MM.1S (cell line): ENCODE measurements at places on chromosomes 11 and 22.
A peak's percentile ranks its signal among the peaks of the same experiment; 100 is the strongest.

DNA sequence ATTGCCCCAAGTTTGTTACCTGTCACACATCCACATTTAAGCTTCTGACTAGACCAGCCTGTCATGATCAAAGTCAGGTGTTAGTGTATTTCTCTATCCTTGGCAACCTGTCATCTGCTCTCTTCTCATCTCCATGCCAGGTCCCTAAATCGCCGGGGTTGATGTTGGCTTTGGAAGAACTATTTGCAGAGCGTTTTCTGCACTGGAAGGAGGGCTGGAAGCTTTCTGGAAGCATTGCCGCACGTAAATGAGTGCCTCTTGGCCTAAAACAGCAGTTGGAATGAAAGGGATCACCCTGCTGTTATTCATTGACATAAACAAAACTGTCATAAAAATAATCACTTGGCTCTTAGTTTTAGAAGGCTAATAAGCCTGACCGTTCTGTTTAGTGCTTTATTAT lies 1.4 kb downstream of the TTC12 start:
- no peak for DNase-seq

GRCh38 chr11:66150140-66150539 lies 80.1 kb downstream of the PACS1 start:
- peak; percentile 37 for DNase-seq

- DNase-seq = no peak
Observed at GRCh38 chr11:7530013-7530640, 16.3 kb downstream of the PPFIBP2 start.

DNA sequence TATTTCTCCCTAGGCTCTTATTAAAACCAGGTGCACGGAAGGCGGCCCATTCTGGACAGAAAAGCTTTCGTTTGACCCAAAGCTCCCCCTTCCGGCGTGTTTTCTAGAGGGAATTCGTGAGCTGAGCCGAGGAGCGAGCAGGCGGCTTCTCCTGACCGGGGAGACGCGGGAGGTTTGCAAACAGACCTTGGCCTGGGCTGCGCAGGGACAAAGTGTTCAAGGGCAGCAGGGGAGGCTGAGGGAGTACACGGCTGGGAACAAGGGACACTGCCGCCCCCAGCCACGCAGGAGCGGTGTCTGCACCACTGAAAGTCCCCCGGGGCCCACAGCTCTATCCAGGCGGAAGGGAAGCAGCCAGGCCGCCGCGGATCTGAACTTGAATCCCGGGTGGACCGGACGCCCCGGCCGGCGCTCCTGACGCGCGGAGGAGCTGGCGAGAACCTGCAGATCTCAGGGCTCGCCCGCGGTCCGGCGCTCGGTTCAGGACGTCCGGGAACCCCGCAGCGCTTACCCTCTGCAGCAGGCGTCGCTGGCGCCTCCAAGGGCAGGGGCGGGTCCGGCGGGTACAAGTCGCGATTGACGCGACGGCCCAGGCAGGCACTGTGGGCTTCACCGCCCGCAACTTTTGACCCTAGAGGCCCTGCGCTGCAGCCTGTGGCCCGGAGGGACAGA lies 101.9 kb downstream of the WT1 start:
- no peak for DNase-seq

- DNase-seq = no peak
Observed at GRCh38 chr11:38927993-38928392, 2330.0 kb upstream of the RAG2 start.

GRCh38 chr11:68767672-68768071 lies 16.4 kb upstream of the TESMIN start:
- DNase-seq = no peak

DNA sequence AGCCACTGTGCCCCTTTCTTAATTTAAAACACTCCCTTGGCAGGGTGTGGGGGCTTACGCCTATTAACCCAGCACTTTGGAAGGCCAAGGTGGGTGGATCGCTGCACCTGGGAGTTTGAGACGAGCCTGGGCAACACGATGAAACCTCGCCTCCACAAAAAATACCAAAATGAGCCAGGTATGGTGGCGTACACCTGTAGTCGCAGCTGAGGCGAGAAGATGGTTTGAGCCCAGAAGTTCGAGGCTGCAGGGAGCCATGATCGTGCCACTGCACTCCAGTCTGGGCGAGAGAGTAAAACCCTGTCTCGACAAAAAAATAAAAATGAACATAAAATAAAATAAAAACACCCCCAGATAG lies 45.0 kb downstream of the LINC01488 start:
- no peak for DNase-seq

DNA sequence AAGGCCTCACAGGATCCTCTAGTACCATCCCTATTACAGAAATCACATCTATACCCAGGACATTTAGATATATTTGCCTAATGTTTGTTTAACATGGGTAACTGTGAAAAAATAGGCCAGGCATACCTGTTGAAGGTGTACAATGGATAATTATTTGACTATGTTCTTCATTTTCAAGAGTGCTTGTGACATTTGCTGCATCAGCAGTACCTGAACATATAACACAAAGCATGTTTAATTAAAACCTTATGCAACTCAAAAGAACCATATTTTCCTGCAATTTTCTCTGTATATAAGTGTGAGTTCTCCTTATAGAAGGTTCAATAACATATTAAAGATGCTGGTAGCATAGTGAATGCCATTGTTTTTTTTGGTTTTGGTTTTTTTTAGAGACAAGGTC lies 8.5 kb upstream of the CCDC34 start:
- no peak for DNase-seq

DNA sequence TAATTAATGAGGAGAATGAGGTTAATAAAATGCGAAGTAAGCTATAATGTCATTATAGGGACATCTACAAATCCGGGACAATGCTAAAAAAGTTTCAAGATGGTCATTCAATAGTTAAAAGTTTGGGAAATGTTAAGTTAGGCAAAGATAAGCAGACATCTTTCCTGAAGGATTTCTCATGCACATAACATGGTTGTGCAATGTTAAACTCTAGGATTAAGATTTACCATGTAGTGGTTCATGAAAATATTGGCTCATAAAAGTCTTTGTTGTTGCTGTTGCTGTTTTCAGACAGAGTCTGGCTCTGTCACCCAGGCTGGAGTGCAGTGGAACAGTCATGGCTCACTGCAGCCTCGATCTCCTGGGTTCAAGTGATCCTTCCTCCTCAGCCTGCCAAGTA lies 751.5 kb upstream of the CCDC179 start:
- no peak for DNase-seq

DNA sequence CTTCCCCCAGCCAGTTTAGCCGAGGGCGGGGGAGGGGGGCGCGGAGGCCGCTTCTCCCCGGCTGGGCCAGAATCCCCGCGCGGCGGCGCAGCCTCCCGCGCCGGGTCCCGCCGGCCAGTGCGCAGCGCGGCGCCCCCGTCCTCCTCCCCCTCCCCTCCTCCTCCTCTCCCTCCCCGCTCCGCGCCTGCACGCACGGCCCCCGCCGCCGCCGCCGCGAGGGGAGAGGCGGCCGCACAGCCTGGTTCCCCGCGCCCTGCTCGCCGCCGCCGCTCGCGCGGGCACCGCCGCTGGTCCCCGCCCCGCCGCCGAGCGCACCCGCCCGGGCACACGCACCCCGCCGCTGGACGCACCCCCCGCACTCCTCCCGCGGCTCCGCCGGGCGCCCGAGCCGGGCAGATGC lies at the start of gene FLRT1:
FLRT1 (plus strand) TSS at position 356 of the 400 bp plus-strand sequence. CDS start 80,337 bp downstream, outside the sequence.
- no peak for DNase-seq

GRCh38 chr11:35260342-35260985 lies 121.5 kb downstream of the CD44 start:
- DNase-seq = no peak

DNA sequence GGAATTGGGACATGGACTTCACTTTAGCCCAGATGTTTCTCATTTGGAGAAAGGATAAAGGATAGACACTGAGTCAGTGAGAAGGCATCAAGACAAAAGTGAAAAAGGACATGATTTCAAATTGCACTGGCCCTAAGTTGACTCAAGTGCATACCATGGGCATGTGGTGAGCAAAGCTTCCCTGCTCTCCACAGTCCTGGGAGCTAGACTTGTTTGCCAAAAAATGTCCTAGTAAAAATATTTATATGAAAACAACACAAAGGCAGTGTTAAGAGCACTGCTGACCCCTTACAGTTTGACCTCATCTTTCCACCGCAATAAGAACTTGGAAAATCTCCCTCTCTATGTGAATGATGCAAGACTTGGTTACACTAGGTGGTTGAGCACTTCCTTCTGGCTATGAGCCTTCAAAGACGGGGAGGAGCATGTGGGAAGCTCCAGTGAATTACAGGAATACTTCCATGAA lies 46.5 kb upstream of the FIBIN start:
- no peak for DNase-seq

- DNase-seq = no peak
Observed at GRCh38 chr11:129968591-129969419, 33.8 kb downstream of the PRDM10 start.

- DNase-seq = peak; percentile 53
Observed at GRCh38 chr22:38505541-38506117, 482 bp downstream of the DDX17 start.

GRCh38 chr11:79199729-79200354 lies 241.0 kb downstream of the TENM4 start:
- DNase-seq = no peak

DNA sequence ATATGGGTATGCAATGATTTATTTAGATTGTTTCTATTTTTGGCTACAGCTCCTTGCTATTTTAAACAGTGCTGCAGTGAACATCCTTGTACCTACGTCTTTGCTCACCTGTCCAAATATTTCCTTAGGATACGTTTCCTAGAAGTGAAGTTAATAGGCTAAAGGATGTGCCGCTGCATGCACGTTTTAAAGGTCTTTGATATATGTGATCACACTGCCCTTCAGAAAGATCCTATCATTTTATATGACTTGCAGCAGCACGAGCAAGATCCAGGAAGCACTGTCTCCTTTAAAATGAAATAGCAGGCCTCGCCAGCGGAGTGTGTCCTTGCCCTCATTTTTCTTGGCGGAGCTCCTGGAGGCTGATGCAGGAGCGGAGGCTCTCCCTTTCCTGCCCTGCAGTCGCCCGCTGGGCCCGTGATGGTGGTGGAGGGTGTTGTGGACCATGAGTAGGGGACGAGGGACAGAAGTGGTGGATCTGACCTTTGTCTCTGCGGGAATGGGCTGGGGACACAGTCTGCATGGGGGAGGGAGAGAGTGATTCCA lies 19.4 kb downstream of the RPS6KA4 start:
- no peak for DNase-seq

- DNase-seq = peak; percentile 63
Observed at GRCh38 chr11:66328302-66329144, 7.7 kb downstream of the RIN1 start.

DNA sequence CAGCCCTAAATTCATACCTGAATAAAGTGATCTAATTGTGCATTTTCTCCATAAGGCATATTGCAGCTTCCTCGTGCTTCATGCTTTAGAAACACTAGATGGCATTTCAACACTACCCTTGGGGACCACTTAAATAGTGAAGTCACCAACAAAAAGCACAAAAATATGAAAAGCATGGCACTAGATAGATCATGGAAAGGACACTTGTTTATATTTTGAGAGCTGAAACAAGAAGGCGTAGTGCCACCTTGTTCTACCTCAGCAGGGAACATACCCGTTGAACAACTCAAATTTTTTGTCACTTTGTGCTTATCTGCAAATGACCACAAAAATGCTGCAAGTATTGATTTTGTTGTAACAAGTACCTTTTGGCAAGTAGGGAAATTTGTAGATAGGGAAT lies 8.6 kb downstream of the TBCEL start:
- DNase-seq = no peak

- no peak for DNase-seq
Observed at GRCh38 chr22:29628996-29629902, 25.8 kb downstream of the NF2 start.

DNA sequence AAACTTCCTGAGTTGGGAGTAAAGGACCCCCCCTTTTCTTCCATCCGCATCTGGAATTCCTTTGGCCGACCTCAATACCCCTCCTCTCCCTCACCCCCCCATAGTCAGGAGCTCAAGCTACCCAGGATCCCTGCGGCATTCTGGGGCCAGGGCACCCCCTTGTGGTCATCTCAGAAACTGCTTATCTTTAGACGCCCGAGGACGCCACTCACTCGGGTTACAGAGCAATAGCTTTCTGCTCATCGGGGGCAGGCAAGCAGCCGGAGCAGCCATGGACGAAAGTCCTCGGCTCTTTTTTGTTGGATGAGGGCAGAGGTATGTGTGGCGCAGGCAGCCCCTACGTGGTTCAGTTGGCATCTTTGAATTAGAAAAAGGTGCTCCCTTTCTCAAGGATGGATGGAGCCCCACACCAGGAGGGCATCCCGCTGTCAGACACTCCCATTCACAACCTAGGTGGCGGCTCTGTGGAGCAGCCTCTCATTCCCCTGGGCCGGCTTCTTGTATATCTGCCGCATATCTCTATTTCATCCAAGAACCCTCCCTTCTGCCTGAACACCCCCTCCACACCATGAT lies 2.3 kb downstream of the C1QTNF5 start:
- peak; percentile 73 for DNase-seq

- no peak for DNase-seq
Observed at GRCh38 chr11:65536412-65537295, 11.8 kb downstream of the SCYL1 start.

GRCh38 chr22:32903507-32903906 lies 102.0 kb downstream of the TIMP3 start:
- DNase-seq = no peak

DNA sequence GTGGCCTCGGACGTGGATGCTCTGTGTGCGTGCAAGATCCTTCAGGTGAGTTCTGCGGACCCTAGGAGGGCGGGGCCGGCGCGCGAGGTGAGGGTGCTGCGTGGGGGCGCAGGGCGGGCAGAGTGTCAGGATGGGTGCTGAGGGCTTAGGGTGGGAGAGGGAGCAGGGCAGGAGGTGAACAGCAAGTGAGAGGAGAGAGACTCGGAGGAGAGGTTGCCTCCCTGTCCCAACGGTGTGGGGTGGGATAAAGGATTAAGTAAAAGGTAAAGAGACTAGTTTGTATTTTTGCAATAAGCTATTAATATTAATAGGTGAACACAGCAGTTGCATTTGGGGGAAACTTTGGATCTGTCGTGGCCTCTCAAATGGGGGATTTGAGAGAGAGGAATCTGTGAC lies 451 bp downstream of the CDC45 start:
- no peak for DNase-seq

GRCh38 chr22:36644333-36644757 lies 59.2 kb downstream of the CACNG2 start:
- DNase-seq = peak; percentile 56

- DNase-seq = no peak
Observed at GRCh38 chr11:133547808-133548494, 15.7 kb upstream of the OPCML start.
